H1 (cell line): ENCODE measurements at places on chromosomes 6 and 20. TPM values are rescaled to one million over a fixed set of nuclear protein-coding genes. Genes with fewer than 3 reads are reported as not detected.

DNA sequence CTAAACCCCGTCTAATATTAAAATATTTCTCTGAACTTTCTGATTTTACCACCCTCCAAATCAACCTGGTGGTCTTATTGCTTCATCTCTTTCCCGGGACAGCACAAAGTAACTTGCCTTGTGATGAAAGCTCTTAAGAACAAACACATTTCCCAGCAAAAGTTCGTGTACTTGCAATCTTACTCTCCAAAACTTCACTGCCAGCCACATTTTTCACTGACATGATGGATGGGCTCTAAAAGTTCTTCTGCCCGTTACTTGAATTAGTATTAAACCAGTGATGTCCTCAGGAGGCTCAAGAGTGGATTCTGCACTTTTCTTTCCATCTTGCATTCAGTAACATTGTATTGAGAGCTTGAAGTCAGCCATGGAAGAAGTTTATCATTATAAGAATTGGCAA, 731.6 kb upstream of the GJE1 start:
- H3K27ac ChIP-seq, result no peak overlapping the region
- DNase-seq, result no peak
- H3K27me3 ChIP-seq, result no peaks in the 10 kb centered on the region
- no peaks in the 10 kb centered on the region for H3K36me3 ChIP-seq
- no peak overlapping the region for H3K4me3 ChIP-seq

The TMEM244 gene
- not detected in 2 replicates for total RNA-seq

DNA sequence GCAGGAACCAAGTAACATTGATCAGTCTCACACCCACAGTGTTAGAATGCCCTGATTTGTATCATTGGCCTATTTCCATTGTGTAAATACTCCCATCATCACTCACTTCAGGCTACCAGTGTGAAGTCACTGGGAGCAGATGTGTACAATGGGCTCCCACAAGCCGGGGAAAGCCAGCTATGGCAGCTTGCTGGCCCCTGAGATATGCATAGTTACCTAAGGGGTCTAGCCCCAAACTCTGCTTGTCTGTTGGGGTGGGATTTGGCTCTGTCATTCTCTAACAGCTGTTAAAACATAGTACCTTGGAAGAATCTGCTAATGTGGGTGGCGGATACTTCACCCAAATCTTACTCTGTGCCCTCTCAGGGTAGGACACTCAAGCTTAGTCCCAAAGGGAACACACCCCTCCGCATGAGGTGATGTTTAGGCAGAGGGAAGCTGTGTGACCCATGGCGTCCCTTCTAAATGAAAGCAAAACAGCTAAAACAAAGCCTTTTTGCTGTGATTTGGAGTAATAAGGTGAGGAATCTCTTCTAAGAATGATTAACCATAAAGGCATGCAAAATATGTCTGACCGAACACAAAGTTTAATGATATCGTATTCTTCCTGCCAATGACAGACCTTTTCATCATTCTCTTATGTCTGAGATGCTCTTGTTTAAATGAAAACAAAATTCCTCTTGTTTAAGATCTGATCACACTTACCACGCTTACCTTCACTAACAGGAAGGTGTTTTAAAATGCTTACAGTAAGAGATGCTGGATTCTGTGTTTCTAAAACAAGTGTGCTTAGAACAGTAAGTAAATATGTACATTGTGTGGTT, 45.9 kb upstream of the PXDC1 start:
- no peak overlapping the region for H3K4me3 ChIP-seq
- H3K4me1 ChIP-seq, result peaks cover 10% of the 10 kb centered on the region
- no peaks in the 10 kb centered on the region for H3K36me3 ChIP-seq
- no peak overlapping the region for H3K27ac ChIP-seq
- no peaks in the 10 kb centered on the region; the same call in 1 of the 2 replicates for H3K27me3 ChIP-seq
- DNase-seq, result no peak

- no peaks in the 10 kb centered on the region for H3K36me3 ChIP-seq
- no peaks in the 10 kb centered on the region for H3K27me3 ChIP-seq
- H3K27ac ChIP-seq, result no peak overlapping the region
Measured at GRCh38 chr20:44848254-44849015, 37.1 kb upstream of the YWHAB start.

DNA sequence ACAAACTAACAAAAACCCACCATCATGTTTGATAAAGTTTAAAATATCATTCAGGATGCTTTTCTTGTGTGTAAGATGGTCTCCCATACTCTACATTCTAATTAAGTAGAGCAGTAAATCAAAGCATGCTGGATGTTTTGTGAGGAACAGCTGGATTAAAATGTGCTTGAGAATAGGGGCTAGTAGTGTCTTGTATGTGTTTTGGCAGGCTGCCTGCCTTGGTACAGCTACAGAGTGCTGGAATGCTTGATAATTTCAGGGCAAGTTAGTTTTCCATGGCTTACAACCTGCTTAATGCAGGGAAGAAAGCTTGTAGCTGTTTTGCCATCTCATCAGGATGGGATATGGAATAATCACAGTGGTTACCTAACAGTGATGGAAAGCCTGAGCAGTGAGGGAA, 636.6 kb upstream of the MMS22L start:
- DNase-seq, result no peak
- H3K4me3 ChIP-seq, result no peak overlapping the region
- no peak overlapping the region for H3K27ac ChIP-seq
- no peaks in the 10 kb centered on the region for H3K36me3 ChIP-seq
- H3K27me3 ChIP-seq, result no peaks in the 10 kb centered on the region
